Head of caudate nucleus (tissue), 42 donors: ENCODE measurements at places on chromosomes 4 and X.
A peak's percentile ranks its signal among the peaks of the same experiment; 100 is the strongest.

DNA sequence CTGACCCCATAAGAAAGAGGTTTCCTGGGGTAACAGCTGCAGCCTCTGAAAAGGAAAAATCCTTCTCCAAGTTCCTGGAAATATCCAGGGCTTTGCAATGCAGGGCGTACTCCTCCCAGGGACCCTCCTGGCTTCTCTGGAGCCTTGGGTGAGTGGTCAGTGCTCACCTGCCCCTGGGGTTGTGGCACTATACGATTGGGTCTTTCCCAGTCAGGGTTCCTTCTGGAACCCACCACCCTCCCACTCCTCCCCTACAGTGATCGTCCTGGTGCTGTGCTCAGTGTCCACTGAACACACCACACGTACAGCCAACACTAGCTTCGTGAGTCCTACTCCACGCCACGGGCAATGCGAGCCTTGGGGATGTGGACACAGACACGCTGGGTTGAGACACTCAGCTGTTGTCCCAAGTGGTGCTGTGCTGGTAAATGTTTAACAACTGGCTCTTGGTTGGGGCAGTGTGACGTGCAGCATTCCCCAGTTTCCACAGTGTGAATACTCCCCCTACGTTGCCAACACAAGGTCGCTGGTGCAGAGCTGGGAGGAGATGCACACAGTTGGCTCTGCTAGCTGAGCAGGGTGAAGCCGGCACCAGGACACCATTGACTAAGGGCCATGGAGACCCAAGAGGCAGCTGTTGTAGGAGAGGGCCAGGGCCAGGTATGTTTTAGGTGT lies 65.4 kb downstream of the HTRA3 start:
- peak; percentile 26 for DNase-seq

DNA sequence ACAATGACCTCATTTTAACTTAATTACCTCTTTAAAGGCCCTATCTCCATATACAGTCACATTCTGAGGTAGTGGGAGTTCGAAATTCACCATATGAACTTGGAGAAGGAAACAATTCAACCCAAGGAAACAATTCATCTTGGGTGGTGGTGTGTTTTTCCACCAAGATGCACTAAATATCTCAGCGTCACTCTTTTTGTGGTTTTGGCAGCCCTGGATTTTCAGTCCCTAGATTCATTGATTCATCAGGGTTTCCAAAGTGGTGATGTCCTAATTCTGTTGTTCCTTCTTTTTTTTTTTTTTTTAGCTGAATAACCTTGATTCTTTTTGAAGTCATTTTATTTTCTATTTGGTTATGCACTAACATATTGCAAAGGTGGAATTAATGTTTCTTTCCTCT lies 162.6 kb upstream of the RAPGEF2 start:
- no peak for DNase-seq

GRCh38 chr4:118881512-118882146 lies 7.0 kb upstream of the SYNPO2 start:
- DNase-seq: no peak

GRCh38 chr4:133802359-133803140 lies 399.0 kb downstream of the PABPC4L start:
- DNase-seq: no peak

DNA sequence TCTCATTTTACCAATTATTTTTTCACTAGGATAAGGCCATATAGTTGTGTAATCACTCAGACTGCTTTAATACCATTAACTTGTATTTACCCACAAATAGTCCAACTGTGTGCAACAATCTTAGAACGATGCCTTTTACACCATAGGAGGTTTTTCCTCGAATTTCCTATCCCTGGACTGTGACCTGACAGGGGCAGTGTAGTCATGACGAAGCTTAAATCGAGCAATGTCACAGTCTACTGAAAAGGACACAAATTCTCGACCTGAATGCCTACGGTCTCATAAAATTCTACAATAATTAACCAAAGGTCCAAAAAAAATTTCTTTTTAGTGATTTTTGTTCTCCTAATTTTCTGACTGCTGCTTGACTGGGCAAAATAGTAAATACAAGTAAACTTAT lies 208.9 kb downstream of the ADAMTS3 start:
- no peak for DNase-seq
